Globus pallidus (tissue), 1 donor: ENCODE measurements at places on chromosomes 6 and 20.

DNA sequence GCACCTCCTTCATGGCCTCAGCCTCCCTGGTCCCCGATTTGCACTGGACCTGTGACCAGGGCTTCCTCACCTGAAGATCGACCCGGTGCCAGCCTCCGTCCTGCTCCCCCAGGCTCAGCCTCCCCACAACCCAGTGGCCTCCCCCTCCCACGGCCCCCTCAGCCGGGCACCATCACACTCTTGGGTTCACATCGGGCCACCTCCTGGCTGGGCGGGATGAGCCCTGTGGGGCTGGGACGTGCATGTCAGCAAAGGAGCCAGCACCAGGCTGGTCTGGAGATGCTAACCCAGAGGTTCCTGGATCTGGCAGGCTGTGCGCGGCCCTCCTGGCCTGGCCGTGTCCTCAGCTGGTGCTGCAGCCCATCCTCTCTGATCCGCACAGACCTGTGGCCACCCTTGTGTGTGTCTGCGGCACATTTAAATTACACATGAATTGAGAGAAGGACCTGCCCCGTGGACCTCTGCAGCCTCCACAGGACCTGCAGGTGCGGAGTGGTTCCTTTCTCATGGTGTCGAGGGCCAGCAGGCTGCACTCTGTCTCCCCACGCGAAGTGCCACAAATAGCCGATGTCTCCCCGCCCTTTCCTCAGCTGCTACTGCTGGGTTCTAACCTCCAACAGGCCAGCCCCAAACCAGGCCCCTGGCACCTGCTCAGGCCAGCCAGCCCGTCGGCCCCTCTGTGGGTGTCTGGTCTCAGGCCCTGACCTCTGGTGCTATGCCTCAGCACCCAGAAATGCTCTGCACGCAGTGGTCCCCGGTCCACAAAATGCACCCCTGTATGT is 237.5 kb downstream of the ERMARD start:
- DNase-seq, result no peak

DNA sequence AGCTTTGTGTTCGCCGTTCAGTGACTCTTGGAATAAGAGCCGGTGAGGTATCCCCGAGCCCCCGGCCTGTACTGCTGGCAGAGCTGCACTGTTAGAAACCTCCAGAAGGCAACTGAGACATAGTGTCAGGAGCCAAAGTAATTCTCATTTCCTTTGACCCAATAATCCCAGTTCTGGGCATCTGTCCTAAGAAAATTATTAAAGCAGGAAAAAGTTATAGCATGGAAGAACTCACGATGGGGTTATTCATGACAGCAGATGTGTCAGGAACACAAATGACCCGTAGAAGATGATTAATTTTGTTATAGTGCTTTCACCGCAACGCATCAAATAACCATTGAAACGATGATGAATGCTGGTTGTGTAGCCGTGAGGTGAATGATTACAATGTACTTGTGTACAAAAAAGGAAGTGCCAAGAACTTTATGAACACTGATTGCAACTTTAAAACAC is 20.3 kb downstream of the CYP21A2 start:
- peak; percentile 16 for DNase-seq

GRCh38 chr20:23092384-23092756 is 6.2 kb upstream of the CD93 start:
- DNase-seq, result no peak

GRCh38 chr6:77674211-77674610 is 21.4 kb downstream of the MEI4 start:
- no peak for DNase-seq

DNA sequence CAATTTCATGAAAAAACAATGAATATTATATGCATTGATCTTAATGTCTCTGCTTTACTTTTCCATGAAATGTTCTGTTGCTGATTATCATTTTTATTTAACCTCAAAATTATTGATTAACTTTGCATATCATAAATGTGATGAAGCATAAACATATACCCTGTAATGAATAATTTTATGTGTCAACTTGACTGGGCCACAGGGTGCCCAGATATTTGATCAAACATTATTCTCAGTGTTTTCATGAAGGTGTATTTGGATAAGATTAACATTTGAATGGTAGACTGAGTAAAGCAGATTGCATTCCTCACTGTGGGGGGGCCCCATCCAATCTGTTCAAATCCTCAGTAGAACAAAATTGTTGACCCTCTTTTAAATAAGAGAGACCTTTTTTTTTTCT is 265.2 kb downstream of the CENPW start:
- no peak for DNase-seq

DNA sequence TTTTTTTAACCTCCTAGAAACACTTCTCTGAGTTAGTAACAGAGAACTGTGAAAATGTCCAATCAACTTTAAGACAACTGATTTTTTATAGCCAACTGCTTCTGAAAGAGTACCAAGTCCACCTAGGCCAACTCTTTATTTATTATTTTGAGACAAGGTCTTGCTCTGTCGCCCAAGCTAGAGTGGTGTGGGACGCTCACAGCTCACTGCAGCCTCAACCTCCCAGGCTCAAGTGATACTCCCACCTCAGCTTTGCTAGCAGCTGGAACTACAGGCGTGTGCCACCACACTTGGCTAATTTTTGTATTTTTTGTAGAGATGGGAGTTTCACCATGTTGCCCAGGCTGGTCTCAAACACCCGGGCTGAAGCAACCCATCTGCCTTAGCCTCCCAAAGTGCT is 331.6 kb downstream of the RNGTT start:
- DNase-seq, result no peak

- no peak for DNase-seq
These were observed 156.4 kb upstream of the SYNCRIP start for GRCh38 chr6:85798931-85799652.

DNA sequence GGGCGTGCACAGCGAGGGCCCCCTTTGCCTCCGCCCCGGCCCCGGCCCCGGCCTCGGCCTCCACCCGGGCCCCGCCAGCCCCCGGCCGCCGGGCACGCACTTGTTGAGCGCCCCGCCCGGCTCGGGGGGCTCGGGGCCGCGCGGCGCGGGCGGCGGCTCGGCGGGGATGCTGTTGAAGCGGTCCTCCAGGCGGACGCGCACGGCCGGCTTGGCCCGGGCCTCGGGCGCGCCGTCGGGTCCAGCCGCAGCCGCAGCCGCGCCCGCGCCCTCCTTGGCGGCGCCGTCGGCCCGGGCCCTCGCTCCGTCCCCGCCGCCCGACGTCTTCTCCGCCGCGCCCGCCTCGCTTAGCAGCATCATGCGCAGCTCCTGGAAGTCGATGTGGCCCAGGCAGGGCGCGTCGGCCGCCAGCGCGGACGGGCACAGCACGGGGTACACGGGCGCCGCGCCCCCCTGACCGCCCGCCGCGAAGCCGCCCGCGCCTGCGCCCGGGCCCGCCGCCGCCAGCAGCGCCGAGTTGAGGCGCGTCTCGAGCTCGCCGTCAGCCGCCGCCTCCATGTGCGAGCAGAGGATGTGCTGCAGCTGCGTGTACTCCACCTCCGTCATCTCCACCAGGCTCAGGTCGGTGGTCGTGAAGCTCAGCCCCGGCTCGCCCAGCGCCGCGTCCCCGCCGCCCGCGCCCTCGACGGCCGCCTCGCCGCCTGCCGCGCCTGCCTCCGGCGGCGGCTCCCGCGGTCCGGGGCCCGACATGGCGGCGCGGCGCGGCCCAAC is 514 bp downstream of the TCFL5 start:
- DNase-seq, result no peak

- DNase-seq, result no peak
These were observed 50.9 kb upstream of the RPS6KA2 start for GRCh38 chr6:166677941-166678340.

DNA sequence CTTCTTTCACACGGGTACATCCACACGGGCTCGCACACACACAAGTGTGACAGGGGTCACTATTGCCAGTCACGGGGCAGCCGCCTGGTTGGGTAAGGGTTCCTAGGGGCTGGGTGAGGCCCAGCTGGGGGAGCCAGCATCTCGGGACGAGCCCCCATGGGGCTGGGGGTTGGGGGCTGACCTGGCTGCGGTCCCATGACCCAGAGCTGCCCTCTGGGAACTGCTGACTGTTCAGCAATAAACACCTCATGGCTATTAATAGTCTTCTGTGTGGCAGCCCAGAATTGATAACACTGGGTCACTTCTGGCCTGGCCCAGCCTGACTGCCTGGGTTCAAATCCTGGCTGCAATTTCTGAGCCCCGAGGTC is 23.8 kb downstream of the VEGFA start:
- DNase-seq, result no peak

GRCh38 chr6:157017022-157017421 is 239.8 kb downstream of the ARID1B start:
- no peak for DNase-seq

GRCh38 chr6:73508776-73509175 is 12.1 kb downstream of the EEF1A1 start:
- DNase-seq, result no peak

GRCh38 chr6:44003345-44004061 is 123.7 kb downstream of the MRPL14 start:
- DNase-seq, result no peak

DNA sequence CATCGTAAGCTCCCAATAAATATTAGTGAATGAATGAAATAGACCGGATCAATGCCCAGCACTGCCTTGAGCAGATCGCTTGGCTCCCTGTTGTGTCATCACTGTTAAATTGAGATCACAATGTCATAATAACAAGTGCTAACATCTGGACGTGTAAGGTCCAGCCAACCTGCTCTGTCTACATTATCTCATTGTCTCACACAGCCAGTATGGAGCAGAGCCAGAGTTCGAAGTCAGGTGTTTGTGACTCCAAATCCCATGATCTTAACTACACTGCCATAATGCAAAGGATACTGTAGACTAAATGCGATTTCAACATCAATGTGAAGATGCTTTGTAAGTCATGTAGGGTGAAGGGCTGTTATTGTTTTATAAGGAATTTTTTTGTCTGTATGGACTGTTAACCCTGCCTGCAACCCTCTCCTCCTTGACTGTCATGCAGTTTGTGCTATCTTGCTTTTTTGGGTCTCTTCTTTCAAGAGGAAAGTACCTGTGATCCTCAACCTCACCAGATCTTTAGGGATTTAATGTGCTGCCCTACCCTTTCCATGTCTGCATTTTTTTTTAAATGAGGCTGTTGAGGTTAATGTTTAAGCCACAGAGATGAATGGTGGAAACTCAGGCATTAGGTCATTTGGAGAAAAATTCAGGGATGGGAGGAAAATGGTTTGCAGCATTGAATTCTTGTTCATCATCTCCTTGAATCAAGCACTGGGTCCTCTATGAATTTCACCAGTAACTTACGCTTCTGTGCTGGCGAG is 49.0 kb upstream of the OCSTAMP start:
- no peak for DNase-seq

DNA sequence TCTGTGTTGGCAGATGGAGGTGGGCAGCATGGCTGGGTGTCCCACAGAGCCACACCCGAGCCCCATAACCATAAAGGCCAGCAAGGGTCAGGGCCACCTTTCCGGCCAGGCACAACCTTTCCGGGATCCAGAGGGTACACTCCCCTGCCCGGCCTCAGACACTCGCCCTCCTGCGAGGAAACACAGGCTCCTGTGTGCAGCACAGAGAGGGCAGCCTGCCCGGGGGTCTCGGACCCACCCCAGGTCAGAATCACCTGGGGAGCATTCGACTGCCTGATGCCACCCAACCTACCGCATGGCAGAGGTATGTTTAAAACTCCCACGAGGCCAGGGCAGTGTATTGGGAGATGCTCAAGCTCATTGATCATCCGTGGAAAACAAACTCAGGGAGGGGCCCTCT is 260.3 kb downstream of the TAF4 start:
- DNase-seq, result no peak

DNA sequence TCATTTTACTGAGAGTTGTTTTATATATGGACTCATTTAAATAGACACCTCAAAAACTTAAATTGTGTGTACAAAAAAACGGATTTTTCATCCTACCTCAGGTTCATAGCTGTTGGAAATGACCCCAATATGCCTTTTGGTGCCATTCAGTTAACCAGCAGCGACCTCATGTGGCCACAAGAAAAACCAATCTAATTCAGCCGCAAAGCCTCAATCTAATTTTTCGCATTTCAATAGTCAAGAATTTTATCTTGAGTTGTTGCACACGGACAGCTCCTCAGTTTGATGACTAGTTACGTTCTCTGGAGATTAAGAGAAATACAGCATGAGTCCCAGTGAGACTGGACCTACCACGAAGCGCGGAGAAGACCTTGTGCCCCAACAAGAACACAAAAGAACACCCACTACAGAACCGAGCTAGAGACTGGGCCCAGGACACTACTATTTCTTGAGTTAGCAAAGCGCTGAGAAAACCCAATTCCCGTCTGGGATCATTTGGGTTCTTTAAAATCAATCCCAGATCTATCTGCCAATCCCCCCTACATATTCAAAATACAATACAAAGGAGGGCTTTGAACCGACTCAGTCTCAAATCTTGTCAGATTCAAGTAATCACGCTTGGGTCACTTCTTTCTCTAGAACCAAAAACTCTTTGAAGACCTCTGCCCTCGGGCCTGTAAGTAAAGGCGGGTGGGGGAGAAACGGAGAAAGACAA is 1.1 kb downstream of the TCP11 start:
- DNase-seq, result peak; percentile 77

- no peak for DNase-seq
These were observed 67.6 kb upstream of the BTBD3 start for GRCh38 chr20:11849976-11850670.

DNA sequence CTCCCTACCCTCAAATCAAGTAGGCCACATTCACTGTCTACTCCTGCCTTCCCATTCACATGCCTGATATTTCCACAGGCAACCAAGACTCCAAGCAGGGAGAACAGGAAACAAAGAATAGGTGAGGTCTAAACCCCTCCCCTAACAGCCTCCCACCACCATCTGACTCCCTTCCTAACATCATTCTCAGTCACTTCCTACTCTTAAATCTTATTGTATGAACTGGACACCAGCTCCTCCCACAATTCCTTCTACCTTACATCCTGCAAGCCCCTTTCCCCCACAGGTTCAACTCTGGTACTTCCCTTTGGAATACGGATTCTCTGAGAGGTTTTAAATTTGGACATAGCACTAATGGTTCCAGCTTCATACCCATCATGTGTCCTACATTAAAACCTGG is 944 bp upstream of the C6orf136 start:
- DNase-seq, result no peak

DNA sequence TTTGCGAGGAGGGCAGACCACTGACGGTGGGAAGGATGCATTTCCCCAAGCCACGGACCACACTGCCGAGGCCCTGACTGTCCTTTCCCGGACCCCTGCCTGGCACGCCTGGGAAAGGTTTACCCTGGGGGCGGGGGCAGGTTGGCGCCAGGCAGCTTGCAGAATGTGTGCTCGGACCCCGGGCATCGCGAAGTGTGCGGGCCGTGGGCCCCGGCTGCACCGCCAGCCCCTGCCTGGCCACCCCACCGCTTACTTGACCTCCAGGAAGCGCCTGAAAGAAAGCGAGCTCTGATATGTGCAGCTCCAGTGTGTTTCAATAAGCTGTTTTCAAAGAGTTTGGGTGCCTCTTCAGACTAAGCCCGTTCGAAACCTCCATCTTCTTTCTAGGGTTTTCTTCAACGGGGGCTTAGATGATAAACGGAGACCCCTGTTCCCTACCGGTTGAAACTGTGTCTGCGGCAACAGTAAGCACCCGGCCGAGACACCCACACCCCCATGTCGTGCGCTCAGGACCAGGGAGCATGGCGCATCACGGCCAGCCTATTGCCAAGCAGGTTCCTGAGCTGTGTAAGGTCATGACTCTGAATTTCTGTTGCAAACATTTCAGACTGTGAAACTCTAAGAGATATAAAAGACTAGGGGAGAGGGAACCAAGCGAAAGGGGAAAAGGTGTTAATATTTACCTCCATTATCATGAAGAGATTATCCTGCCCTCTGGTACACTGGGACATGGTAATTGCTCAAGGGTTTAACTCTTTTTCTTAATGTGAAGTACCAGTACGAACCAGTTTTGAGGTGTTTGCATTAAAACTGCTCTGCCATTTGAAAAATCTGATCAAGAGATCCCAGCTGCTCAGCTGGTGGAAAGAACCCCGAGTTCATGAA is 231.2 kb upstream of the FOXQ1 start:
- DNase-seq, result no peak
